ENCODE measurements at places on chromosomes 16 and 17. TPM values are rescaled to one million over a fixed set of nuclear protein-coding genes. Genes with fewer than 3 reads are reported as not detected.

Gene DRC3
- 13.4 TPM for total RNA-seq

Gene KRT20
- total RNA-seq = not detected

DNA sequence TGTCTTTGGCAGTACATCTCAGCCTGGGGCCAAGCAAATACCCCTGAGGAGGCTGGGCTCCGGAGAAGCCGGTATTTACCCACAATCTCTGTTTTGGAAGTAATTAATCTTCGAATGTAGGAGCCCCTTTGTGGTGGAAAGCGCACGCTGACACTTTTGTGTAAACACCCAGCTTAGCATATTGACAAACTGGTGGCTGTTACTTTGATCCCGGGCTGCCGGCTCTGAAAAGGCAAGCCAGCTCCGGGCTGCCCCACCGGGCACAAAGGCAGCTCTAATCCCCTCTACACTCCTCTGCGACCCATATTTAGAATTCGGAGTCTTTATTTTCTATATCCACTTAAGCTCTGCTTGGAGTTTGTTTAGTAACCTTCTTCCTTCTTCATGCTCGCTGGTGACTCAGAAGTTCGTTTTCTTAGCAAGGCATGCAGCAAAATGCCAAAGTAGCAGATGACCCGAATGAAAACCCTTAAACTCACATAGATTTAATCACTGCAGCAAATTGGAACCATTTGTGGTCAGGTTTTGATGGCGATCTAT, 144.0 kb upstream of the IRX3 start:
- no peak overlapping the region for H3K4me3 ChIP-seq
- peaks cover 6% of the 10 kb centered on the region for H3K4me1 ChIP-seq
- peaks cover 10% of the 10 kb centered on the region for H3K27me3 ChIP-seq
- H3K36me3 ChIP-seq = no peaks in the 10 kb centered on the region

DNA sequence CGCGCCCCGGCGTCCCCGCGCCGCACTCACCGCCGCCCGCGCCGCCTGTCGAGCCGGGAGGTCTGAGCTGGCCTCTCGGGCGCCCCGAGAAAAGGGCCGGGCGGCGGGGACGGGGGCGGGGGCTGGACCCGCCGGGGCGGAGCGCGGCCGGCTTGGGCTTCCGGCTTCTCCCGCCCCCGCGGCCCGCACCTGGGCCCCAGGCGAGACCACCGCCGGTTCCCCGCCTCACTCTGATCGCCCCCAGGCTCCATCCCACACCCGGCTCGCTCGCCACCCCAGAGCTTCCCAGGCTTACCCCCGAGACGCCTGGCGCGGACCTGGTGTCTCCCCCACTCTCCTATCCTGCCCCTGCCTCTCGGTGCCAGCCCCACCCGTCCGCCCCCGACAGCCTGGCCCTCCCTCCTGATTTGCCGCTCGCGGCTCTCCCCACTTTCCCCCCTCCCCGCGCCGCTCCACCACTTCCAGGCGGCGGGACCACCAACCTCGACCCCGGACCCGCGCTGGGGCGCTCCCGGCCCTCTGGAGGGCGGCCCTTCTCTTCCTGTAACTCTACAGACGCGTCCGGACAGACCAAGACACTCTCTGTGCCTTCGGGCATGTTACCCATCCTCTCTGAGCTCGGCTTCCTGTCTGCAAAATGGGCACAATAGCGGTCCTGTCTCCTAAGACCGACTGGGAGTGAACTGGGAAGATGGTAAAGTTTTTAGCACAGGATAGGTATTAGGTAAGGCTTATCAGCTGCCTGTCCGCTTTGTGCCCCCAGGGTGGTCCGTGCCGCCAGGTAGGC, at the start of gene LITAF:
TSS of gene LITAF (minus strand) at position 64 of the 787 bp plus-strand sequence. CDS start 30,189 bp downstream, outside the sequence.
- no peaks in the 10 kb centered on the region for H3K27me3 ChIP-seq
- H3K4me1 ChIP-seq = peaks cover 48% of the 10 kb centered on the region
- H3K27ac ChIP-seq = peak within 1 kb of the TSS; percentile 91
- peak within 1 kb of the TSS; percentile 69 for H3K4me3 ChIP-seq
- no peaks in the 10 kb centered on the region for H3K36me3 ChIP-seq
- DNase-seq = peak; percentile 80

GRCh38 chr17:59342681-59343131, 11.3 kb downstream of the YPEL2 start:
- DNase-seq = no peak
- no peak overlapping the region for H3K27ac ChIP-seq
- H3K4me1 ChIP-seq = peaks cover 48% of the 10 kb centered on the region
- H3K27me3 ChIP-seq = no peaks in the 10 kb centered on the region

GRCh38 chr17:65956814-65957213, 235.1 kb downstream of the CEP112 start:
- no peaks in the 10 kb centered on the region for H3K36me3 ChIP-seq
- DNase-seq = no peak
- H3K4me3 ChIP-seq = no peak overlapping the region
- H3K27me3 ChIP-seq = no peaks in the 10 kb centered on the region

DNA sequence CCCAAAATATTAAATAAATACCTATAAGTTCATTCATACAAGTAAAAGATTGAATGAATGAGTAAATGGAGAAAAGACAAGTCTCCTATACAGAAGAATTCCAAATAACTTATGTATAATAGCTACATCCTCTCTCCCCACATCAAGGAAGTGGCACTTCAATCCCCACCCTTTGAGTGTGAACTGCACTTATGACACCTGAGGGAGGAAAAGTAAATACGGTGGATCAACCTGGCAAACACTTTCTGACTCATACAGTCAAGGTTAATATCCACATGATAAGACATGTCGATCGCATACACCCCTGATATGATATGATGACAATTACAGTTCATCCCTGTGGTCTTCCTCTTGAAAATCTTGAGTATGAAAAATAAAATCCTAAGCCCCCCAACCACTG, 18.0 kb downstream of the SLFN12L start:
- DNase-seq = no peak
- peaks cover 9% of the 10 kb centered on the region for H3K27me3 ChIP-seq
- peaks cover 12% of the 10 kb centered on the region for H3K4me1 ChIP-seq
- H3K27ac ChIP-seq = no peak overlapping the region
- no peak overlapping the region for H3K4me3 ChIP-seq

Gene UBFD1
- total RNA-seq = 39.1 TPM

Gene NTN1
- total RNA-seq = 7.8 TPM

DNA sequence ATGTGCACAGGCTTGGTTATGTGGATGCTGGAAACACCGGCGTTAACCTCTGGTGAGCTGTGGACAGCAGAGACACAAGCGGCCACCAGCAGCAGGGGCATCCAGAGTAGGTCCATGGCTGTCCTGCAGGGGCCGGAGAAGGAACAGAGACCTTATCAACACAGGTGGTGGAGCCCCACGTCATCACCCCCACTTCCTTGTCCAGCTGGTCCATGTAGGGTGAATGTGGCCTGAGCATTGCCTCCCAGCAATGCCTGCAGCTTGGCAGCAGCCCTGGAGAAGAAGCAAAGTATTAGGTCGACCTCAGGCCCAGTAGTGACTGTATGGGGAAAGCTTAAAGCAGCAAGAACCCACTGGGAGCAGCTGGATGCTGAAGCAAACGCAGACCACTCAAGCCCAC, 5.4 kb downstream of the PDILT start:
- H3K36me3 ChIP-seq = no peaks in the 10 kb centered on the region
- H3K27me3 ChIP-seq = no peaks in the 10 kb centered on the region
- H3K27ac ChIP-seq = no peak overlapping the region

Gene HSPB9
- total RNA-seq = not detected

- H3K4me1 ChIP-seq = no peaks in the 10 kb centered on the region
- H3K27ac ChIP-seq = no peak overlapping the region
- no peak for DNase-seq
- H3K27me3 ChIP-seq = no peaks in the 10 kb centered on the region
- H3K36me3 ChIP-seq = no peaks in the 10 kb centered on the region
- no peak overlapping the region for H3K4me3 ChIP-seq
These were observed 2.0 kb downstream of the CACNG1 start for GRCh38 chr17:67046398-67046797.

DNA sequence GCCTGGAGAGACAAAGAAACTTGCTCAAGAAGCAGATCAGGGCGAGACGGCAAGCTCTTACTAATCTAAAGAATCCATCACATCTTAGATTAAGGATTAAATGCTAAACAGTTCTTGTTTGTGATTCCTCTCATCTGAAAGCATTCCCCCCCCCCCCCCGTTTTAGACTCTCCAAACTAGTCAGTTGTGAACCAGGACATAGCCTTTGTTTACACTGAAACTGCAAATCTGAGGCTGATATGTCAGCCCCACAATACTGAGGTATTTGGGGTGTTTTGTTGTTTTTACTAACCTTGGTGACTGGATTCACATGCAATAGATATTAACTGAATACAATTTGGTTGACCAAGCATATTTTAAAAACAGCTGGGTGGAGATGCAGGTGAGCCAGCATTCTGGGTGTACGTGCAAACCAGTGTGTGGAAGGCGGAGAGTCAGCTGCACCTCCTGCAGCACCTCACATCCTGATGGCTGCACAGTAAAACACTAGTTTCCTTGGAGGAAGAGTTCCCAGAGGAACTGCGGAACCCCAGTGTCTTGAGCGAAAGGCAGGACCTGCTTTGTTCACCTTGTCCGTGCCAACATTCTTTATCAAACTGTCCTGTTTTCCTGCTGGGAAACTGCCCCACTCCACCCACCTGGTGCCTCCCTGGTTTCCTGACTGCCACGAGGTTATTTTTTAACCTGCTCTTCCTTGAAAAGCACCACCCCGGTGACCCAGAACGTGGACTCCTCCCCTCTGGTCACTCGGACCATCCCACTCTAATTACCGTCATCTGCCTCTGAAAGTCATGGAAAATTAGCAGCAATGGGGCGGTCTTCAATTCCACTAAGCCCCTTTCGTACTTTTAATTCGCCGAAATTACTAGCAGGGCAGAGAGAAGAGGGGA, 1.2 kb upstream of the YPEL2 start:
- DNase-seq = peak; percentile 64
- H3K4me3 ChIP-seq = peak overlapping the region; percentile 99
- H3K27me3 ChIP-seq = no peaks in the 10 kb centered on the region
- H3K4me1 ChIP-seq = peaks cover 53% of the 10 kb centered on the region
- no peaks in the 10 kb centered on the region for H3K36me3 ChIP-seq
- H3K27ac ChIP-seq = peak overlapping the region; percentile 97

- DNase-seq = no peak
- peaks cover 22% of the 10 kb centered on the region for H3K27me3 ChIP-seq
- H3K36me3 ChIP-seq = no peaks in the 10 kb centered on the region
- peaks cover 9% of the 10 kb centered on the region for H3K4me1 ChIP-seq
- H3K4me3 ChIP-seq = peak within 1 kb of the TSS; percentile 14
- no peak within 1 kb of the TSS for H3K27ac ChIP-seq
These were observed at the start of gene SDR42E2 for GRCh38 chr16:22161999-22162655. Gene SDR42E2, plus strand, starts transcription at chr16:22162506. Its CDS starts 3,077 bp downstream, at chr16:22165583.

Gene CCL5
- 18.2 TPM for total RNA-seq

Gene CCDC200
- total RNA-seq = not detected

DNA sequence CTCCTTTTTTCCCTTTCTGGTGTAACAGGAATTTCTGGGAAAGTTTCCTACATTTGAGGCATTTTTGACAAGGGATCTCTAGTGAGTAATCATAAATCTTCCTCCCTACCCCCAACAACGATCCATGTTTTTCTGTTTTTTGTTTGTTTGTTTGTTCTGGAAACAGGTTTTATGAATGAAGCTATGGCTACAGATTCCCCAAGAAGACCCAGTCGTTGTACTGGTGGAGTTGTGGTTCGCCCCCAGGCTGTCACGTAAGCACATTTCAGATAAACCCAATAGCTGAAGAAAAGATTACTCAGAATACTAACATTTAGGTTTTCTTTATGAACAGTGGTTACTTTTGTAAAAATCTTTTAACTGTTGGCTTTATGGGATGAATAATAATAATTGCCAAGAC, 1.6 kb downstream of the BCAS3 start:
- H3K27ac ChIP-seq = no peak overlapping the region
- peaks cover 17% of the 10 kb centered on the region for H3K4me1 ChIP-seq
- H3K4me3 ChIP-seq = no peak overlapping the region
- H3K27me3 ChIP-seq = no peaks in the 10 kb centered on the region

DNA sequence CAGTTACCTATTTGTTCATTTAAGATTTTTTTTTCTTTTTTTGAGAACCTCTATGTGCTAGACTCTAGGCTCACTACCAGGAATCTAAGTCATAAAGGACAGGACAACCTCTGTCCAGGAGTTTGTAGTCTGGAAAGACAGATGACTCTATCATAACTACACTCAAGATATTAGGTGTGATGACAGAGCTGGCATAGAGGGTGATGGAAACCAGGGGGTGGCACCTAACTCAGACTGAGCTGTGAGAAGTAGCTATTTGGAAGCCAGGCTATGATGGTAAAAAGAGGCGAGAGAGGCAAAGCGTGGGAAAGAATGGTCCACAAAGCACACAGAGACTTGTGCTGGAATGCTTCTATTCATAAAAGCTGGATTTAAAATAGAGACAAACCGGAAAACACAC, 372.3 kb downstream of the SEC14L1 start:
- H3K27me3 ChIP-seq = no peaks in the 10 kb centered on the region
- H3K4me3 ChIP-seq = no peak overlapping the region
- no peaks in the 10 kb centered on the region for H3K4me1 ChIP-seq
- H3K27ac ChIP-seq = no peak overlapping the region

- H3K4me3 ChIP-seq = no peak overlapping the region
- H3K36me3 ChIP-seq = peaks cover 23% of the 10 kb centered on the region
- no peak for DNase-seq
- H3K4me1 ChIP-seq = no peaks in the 10 kb centered on the region
- no peaks in the 10 kb centered on the region for H3K27me3 ChIP-seq
- H3K27ac ChIP-seq = no peak overlapping the region
These were observed 19.9 kb downstream of the CFAP20 start for GRCh38 chr16:58109330-58109729.

DNA sequence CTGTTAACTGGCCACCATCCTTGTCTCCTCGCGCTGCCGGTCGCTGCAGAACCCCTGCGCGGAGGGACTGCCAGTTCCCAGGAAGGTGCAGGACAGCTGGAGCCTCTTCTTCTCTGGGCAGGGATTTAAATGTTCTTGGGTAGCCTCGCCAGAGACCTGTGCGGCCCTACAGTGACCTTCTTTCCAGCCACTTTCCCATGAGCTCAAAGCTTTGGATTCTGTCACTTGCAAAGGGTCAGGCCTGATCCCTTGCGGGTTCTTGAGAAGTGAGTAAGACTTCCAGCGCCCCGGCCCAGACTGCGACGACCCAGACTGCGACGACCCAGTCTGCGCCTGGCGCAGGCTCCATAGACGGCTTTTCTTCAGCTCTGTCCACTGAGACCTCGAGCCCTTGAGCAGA, 1.4 kb upstream of the SLFN5 start:
- no peak for DNase-seq
- peak overlapping the region; percentile 98 for H3K27ac ChIP-seq
- no peaks in the 10 kb centered on the region for H3K36me3 ChIP-seq
- H3K4me1 ChIP-seq = peaks cover 43% of the 10 kb centered on the region
- no peaks in the 10 kb centered on the region for H3K27me3 ChIP-seq

GRCh38 chr17:8465759-8466158, 30.1 kb downstream of the NDEL1 start:
- no peak for DNase-seq
- H3K27ac ChIP-seq = no peak overlapping the region
- peaks cover 23% of the 10 kb centered on the region for H3K4me1 ChIP-seq
- peaks cover 92% of the 10 kb centered on the region for H3K36me3 ChIP-seq

All from lower lobe of right lung (tissue), 2 donors.